ENCODE measurements at places on chromosomes 1 and 21.

DNA sequence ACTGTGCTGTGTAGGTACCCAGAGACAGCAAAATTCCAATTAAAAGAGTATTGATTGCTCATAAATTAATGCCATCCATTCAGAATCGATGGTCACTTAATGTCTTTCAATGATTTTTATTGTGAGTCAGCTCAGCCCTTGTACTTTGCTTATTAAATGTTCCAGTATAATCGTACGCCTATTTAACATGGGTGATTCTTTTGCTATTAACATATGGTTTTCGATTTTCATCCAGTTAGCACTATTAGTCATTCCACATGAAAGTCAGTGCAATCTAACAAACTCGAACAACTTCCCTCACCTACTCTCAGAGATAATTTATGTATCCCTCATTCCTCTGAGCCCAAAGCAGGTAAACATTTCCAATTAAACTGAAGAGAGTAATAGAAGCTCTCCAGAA lies 109.6 kb upstream of the APP start:
- no peak for DNase-seq

DNA sequence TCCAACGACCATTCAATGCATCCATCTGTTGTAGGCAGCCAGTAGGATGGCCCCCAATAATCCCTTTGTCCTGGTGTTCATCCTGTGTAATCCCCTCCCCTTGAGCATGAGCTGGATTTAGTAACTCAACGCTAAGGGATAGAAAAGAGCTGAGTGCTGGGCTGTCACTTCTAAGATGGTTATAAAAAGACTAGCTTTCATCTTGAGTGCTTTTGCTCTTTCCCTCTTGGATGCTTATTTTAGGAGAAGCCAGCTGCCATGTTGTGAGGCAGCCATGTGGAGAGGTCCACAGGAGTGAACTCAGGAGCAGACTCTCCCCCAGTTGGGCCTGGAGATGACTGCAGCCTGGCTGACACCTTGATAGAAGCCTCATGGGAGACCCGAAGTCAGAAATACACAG lies 401.5 kb downstream of the VAV3 start:
- DNase-seq: no peak

DNA sequence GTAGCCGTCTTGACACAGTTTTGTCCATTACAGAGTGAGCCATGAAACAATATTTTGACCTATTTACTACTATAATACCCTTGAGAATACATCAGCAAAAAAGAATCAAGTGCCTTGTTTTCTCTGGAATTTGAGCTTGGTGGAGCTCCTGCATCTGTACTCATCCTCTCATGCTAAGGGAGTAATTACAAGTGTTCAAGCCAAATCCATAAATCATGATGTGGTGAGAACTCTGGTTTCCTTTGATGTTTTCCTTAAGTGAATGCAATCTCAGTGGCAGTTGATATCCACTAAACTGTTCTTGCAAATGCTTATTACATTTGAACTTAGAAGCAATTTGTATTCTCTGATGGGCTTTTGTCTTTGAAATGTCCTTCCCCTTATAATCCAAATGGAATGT lies 824.6 kb upstream of the TMPRSS15 start:
- no peak for DNase-seq

GRCh38 chr1:207309745-207310273 lies 11.7 kb upstream of the CD55 start:
- no peak for DNase-seq

DNA sequence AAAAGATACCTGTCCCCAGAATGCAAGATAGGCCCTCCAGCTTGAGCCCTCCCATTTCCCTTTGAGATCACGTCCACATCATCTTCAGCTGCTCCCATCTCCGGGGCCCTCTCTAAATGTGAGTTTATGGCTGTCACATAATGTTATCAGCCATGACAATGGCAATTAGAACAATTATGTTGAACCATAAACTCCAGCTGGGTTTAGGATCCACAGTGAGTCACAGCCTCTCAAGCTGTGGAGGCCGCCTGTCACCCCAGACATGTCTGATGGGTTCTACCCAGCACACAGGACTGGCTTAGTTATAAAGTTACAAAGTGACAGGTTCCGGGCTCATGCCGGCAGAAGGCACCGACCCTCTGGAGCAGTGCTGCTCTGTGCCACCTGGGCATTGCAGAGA lies 597.3 kb downstream of the PTPRU start:
- no peak for DNase-seq

GRCh38 chr1:190205713-190206112 lies 272.0 kb downstream of the BRINP3 start:
- DNase-seq: no peak

DNA sequence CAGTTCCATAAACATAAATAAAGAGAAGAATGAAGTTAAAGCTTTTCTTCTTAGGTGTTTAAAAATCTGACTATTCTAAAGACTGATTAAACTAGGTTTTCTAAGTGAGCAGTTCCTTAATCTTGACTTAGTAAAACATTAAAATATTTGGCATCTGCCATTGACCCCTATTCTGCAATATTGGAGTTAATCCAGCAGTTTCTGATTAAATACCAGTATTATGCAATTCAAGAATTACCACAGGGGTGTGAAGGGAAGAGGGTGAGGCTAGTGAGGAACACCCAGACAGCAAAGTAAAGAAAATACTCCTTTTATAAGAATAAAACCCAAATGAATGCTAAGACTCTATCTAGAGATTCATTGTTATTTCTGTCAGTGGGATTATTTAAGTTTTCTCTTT lies 40.9 kb downstream of the CLIC4 start:
- no peak for DNase-seq

DNA sequence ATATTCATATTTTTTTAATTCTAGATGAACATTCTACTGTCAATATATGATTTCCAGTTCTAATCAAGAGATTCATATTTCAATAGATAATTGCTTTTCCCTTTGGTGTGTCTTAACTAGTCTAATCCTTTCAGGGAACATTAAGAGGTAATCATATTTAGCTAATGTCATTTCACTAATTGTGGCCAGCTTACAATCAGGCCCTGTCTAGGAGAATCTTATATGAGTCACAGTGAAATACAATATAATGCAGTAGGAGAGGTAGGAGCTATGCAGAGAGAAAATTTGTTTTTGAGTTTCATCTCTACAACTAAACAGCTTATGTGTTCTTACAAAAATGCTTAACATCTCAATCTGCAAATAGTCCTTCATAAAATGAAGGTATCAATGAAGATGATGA lies 85.9 kb downstream of the DPYD start:
- no peak for DNase-seq

DNA sequence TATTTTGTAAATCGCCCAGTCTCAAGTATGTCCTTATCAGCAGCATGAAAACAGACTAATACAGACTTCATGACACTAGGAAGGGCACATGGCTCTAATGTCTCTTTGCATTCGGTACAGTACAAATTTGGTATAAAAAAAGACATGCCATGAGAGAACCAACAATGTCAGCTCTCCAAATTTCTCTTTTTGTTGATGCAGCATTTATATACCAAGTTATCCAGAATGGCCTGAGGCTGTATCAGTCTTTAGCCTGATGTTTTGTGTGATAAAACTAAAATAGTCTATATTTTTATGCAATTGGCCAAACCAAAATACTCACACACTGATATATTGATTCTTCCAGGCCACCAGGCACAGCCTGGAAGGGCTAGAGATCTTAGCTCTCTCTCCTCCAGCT lies 124.3 kb upstream of the SAMSN1 start:
- no peak for DNase-seq

GRCh38 chr1:37739222-37739621 lies 25.7 kb downstream of the EPHA10 start:
- no peak for DNase-seq

DNA sequence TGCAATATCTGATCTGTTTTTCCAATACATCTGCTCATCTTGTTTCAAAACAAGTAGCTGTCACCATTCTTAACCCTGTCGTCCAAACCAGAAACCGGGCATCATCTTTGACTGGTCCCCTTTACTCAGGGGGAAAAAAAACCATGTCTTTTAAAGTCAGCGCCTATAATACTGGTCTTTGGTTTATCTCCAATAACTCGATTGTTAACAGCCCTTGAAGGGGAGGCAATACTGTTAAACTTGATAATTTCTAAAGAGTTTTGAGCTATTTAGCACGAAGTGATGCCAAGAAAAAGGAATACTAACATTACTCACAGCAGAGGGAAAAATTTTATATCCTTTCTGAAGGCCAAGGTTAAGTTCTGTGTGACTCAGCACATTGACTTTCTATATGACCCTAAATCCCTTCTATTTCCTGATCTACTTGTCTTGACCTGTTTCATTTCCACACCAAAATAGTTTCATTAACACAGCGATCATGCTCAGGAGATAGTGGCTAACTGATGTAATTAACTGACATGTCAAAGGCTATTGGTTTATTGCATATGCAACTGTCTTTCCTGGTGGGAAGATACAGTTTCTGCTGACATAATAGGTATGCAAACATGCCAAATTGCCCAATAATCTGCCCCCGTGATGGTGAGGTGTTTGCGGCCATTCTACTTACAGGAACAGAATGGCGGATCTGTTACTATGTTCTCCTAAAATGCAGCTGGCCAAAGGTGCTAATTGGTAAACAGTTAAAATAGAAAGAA lies 59.1 kb downstream of the NFIA start:
- no peak for DNase-seq

- no peak for DNase-seq
Measured at GRCh38 chr1:35229587-35230360, 36.8 kb upstream of the SFPQ start.

GRCh38 chr1:61081686-61082310 lies 563 bp upstream of the NFIA start:
- peak; percentile 17 for DNase-seq

GRCh38 chr1:100229681-100230443 lies 19.8 kb downstream of the DBT start:
- no peak for DNase-seq

DNA sequence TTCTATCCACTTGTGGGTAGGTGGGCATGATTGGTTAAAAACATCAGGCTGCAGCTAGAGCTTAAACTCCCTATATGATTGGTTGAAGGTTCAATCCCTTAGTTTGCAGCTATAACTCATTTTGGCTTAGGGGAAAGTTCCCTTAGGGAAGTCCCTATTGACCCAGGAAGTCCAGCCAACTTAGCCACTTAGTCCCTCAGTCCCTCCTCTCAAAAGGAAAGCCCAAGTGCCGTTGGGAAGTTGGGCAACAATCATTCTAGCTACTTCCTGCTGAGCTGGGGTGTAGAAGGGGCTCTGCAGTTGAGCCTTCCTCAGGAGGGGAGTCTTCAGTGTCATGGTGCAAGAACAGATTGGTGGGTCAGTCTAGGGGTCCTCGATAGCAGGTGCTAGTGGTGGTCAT lies 12.2 kb downstream of the MSTO1 start:
- no peak for DNase-seq

DNA sequence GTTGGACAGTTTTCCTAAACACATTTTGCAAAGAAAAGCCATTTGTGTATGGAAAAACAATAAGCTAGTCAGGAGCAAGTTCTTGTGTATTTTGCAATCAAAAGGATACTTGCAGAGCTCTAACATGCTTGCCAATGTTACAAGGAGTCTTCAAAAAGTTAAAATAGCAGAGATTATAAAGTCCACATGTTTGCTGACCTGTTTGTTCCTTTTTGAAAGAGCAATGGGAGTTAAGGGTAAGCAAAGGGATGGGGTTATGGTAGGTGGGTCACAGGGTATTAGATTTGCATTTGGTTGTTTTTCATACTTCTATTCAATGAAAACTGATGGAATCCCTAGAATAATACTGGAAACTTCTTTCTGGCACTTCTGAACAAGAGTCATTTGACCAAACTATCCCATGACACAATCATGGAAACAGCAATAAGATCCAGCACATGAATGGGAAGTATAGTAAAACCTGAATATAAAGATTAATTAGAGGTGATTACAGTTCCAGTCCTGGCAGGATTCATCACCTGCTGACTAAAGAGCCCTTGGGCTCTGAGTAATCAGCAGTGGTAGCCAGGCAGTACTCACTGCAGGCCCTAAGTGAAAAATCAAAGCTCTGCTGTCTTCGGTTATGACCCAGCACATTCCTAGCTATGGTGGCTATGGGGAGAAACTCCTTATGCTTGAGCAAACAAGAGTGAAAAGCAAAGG lies 27.1 kb upstream of the ZC3H11B start:
- no peak for DNase-seq

DNA sequence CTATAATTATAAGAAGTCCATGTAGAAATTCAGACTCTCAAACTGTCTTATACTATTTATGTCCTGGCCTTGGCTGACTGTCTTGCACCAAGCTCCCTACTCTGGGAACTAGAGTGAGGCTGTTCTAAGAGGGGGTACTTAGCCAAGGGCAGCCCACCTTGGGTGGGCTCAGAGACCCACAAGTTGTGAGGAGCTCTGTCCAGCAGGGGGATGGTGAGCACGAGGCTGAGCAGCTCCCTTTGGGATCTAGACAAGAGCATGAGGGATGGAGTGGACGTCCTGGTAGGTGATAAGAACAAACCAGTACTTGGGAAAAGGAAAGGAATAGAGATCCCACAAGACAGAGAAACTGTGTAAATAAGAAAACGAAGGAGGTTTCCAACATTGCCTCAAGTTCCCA lies 127.1 kb upstream of the SLC44A3 start:
- no peak for DNase-seq

DNA sequence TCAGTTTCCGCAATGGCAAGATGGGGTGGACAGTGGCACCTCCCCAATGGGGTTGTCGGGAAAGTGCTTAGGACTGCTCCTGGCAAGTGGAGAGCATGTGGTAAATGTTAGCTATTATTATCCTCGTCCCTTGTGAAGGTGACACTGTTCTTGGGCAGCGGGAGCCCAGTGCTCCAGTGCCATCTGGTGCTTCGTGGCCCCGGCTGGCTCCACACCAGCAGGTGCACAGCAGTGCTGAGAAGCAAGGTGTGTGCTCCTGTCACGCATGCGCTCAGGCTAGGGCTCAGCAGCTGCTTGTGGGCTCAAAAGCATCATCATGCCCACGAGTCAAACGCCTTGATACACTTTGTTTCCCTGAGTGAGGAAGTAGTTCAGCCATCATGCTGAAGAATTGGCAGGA lies 24.9 kb upstream of the KCNC4 start:
- DNase-seq: no peak

DNA sequence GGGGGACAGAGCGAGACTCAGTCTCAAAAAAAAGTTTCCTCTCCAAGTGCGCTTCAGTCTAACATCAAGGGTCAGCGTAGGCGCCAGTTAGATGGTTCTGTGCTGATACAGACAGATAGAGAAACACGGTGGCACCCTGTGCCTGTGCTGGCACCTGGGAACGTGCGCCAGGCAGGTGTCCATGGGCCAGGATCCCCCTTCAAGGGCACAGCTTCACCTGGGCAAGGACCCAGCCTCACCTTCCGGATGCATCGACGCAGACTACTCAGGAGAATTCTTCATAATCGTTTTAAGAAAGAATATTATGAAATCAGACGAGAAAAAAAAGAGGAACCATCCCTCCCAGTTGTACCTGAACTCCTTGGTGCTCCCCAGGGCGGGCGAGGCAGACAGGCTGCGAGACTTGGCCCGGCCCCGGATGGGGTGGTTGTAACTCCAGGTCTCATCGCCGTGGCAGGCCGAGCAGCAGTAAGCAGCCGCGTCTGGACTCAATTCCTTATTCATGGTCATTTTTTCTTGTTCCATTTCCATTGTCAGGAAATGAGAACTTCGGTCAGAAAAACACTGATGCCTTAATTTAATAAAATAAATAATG lies 13.3 kb downstream of the NADK start:
- DNase-seq: no peak

Measured in posterior cingulate gyrus (tissue), 11 donors.